ENCODE measurements at places on chromosomes 16 and 17.

GRCh38 chr17:10031606-10032005, 126.5 kb upstream of the RCVRN start:
- DNase-seq: no peak

GRCh38 chr16:47136099-47136842, 7.5 kb downstream of the NETO2 start:
- DNase-seq: no peak

DNA sequence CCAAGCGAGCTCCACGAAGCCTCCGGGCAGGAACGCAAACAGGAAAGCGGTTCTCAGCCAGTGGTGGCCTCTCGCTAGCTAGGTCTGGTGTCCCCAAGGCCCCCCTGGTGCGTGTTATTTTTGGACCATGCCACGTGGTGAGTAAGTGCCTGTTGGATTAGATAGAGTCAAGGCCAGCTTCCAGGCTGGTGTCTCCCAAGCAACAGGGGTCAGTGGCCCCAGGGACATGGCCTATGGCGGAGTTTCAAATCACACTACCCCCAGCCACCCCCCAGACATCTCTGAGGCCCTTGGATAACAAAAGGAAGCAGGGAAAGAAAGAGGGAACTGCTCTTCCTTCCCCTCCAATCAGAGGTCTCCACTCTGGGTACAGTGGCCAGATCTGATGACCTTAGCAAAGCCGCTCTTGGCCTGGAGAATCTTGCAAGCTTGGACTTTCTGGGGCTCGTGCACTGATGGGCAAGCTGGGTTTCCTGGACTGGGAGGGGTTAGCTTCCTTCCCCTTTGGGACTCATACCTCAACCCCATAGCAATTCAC, 58.2 kb downstream of the MAF start:
- DNase-seq: no peak

DNA sequence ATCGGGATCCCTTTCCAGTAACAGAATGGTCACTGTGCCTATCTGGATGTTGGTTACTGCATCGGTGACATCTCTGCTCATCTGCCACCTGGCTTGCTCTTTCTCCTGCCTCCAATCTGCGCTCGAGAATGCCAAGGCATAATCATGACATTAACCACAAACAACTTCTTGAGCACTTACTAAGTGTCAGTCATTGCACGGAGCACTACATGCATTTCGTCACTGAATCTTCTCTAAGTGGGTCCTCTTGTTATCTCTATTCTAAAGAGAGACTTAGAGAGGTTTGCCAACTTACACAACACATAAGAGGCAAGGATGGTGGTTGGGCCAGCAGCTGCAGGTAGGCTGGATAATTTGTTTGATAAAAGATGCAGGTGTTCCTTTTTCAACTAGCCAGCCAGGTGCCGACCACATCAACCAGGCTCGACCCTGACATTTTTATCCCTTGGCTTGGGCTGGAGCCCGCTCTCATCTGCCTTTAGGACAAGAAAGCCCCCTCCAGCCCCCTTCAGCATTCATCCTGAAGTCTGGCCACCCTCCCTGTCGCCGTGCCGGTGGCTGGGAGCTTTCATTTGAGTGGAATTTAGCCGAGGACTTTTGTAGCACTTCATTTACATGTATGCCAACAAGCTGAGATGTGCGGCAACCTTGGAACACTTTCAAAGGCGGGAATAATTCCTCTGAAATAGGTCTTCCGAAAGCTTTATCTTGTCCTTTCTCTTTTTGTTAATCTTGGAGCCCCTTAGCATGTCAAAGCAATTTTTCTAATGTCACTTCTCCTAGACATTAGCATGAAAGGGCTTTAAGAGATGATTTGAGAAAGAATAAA, 89.3 kb upstream of the NKD1 start:
- DNase-seq: no peak

GRCh38 chr17:41394254-41394996, 3.0 kb downstream of the KRT31 start:
- no peak for DNase-seq

DNA sequence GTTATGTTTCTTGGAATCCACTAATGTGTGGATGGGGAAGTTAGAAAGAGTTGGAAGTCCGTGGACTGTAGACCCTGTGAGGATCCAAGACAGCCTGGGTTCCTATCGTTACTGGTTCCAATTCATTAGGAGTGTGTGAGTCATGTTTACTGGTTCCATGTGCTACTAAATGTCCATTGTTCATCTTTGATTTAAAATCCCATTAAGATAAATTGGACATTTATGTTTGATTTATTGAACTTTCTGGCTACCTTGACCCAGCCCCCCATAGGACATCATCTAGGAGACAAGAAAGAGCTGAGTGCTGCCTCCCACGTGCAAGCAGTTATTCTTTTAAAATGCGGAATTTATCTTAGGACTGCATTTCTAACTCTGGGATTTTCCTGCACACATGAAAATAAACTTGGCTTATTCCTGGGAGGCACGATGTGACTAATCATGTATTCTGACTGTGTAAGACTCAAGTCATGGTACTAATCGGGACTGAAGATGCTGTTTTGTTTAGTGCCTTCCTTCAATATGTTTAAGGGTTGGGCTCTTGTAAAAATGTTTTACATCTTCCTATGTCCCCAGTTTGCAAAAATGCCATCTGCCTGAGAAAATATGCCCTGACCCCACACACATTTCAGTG, 53.4 kb downstream of the RGS9 start:
- DNase-seq: no peak

All from right kidney (tissue), 9 donors.